ENCODE measurements at places on chromosomes 5 and 9. TPM values are rescaled to one million over a fixed set of nuclear protein-coding genes. Genes with fewer than 3 reads are reported as not detected.

GRCh38 chr9:128022886-128023285, 42.1 kb upstream of the EEIG1 start:
- no peak for ATAC-seq

MAML1 gene
- 42.4 TPM for total RNA-seq

GRCh38 chr5:130571076-130571475, 594.0 kb downstream of the HINT1 start:
- peak; percentile 28 for ATAC-seq

GPRIN1 gene
- 4.8 TPM for total RNA-seq

GRCh38 chr9:122286764-122287163, 22.1 kb downstream of the MRRF start:
- ATAC-seq, result no peak

- no peak for ATAC-seq
These were observed 12.3 kb upstream of the STING1 start for GRCh38 chr5:139494832-139495231.

All from activated T-helper 17 cell treated with anti-CD3 and anti-CD28 coated beads, Interleukin-2, amount 50 U/mL, for 72 hours (primary cell).